ENCODE measurements at places on chromosomes 6 and 20. TPM values are rescaled to one million over a fixed set of nuclear protein-coding genes. Genes with fewer than 3 reads are reported as not detected.
A peak's percentile ranks its signal among the peaks of the same experiment; 100 is the strongest.

GRCh38 chr6:102417368-102417998, 1024.0 kb downstream of the GRIK2 start:
- DNase-seq = no peak

Gene RSPO3
- 7.4 TPM for total RNA-seq

GRCh38 chr6:167477688-167478087, 152.8 kb downstream of the TTLL2 start:
- no peak for DNase-seq

- DNase-seq = no peak
Measured at GRCh38 chr6:44497807-44498206, 110.3 kb downstream of the CDC5L start.

Gene SLC4A11
- total RNA-seq = 0.36 TPM

- DNase-seq = no peak
Measured at GRCh38 chr6:35311390-35312075, 13.9 kb downstream of the DEF6 start.

DNA sequence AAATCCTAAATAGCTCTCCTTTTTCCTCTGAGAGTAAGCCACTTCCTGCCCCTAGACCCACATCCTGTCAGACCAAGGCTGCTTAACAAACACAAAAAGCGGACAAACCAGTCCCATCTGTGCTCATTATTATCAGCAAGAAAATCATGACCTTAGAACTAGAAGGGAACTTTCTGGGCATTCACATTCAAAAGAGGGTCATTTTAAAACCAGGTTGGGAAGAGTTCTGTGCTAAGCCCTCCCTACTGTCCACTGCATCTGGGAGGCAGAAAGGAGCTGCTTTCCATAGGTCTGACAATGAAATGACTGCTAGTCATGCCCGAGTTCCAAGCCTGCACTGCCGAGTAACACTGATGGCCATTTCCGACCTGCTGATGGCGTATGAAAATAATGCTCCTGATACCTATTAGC, 15.4 kb downstream of the EZR start:
- no peak for DNase-seq

- no peak for DNase-seq
Measured at GRCh38 chr6:99933129-99933528, 60.9 kb downstream of the MCHR2 start.

- no peak for DNase-seq
Measured at GRCh38 chr20:35515949-35516645, 13.4 kb downstream of the C20orf173 start.

- DNase-seq = no peak
Measured at GRCh38 chr6:22350109-22350508, 53.3 kb upstream of the PRL start.

DNA sequence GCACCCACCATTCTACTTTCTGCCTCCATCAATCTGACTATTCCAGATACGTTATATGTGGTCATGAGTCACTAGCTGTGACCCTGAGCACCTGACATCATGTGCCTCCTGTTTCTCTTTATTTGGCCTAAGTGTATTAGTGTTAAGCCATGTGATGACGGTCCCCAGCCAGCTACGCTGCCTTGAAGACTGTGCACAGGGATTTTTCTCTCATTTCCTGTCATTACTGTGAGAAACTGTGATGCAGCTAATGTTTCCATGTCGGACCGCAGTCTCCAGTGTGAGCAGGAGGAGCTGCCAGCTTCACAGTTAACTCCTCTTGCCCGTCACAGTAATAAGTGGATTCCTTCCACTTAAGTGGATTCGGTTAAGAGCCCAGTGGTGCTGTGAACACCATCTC, 9.9 kb upstream of the SPATS1 start:
- no peak for DNase-seq

Gene CYP39A1
- total RNA-seq = 8.5 TPM

Gene DDO
- 0.45 TPM for total RNA-seq

DNA sequence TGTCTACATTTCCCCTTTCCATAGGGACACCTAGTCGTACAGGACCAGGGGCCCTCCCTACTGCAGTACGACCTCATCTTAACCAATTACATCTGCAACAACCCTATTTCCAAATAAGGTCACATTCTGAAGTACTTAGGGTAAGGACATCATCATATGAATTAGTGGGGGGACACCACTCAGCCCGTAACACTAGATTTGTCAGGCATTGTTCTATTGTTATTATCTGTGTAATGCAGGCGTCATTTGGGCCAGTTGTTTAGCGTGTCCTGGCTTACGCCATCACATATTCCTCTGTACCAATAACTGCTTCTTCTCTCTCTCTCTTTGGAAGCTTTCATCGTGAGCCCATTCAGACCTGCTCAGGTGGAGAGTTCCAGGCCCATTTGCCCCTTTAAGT, 89.3 kb downstream of the CAP2 start:
- DNase-seq = no peak

Gene ADGRF5
- 8.0 TPM for total RNA-seq

Gene HLA-C
- total RNA-seq = 10.1 TPM

- peak; percentile 6 for DNase-seq
Measured at GRCh38 chr6:75437421-75437891, 56.1 kb downstream of the FILIP1 start.

GRCh38 chr20:6651016-6651415, 116.5 kb upstream of the BMP2 start:
- no peak for DNase-seq

Gene PHIP
- 82.7 TPM for total RNA-seq

DNA sequence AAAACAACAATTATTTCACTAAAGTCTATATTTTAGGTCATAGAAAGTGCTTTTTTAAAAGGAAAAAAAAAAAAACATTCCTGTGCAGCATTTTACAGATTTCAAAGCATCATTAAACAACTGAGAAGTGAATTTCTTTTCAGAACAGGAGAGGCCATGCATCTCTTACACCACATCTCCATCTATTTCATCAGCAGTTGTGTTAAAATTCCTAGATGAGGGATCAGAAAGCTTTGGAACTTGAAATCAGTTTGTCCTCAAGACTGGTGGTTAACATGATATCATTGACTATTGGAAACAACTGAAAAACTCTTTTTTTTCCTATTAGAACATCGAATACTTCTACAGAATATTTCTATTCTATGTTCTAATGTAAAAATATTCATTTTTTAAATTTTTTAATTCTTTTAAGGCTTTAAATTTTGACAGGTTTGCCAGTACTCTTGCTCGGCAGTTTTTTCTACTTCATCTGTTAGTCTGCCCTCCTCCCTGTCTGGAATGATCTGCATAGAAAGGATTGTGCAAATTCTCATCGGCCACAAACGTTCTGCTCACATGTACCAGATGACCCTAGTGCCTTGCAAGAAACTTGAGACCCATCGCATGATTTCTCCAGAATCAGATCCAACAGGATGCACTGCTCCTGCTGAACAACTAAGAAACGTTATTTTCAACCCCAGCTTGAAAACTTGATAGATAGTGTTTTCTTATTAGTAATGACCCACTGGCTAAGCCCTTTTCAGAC, 411.0 kb upstream of the AGPAT4 start:
- no peak for DNase-seq

GRCh38 chr6:29745386-29745785, 22.2 kb downstream of the HLA-F start:
- no peak for DNase-seq

Gene TEAD3
- 2.1 TPM for total RNA-seq

GRCh38 chr20:52001999-52002666, 189.4 kb downstream of the ZFP64 start:
- DNase-seq = no peak

Gene TBCC
- total RNA-seq = 29.6 TPM

GRCh38 chr6:884570-884969, 191.6 kb upstream of the EXOC2 start:
- DNase-seq = no peak

- no peak for DNase-seq
Measured at GRCh38 chr20:32886652-32887051, 27.9 kb downstream of the EFCAB8 start.

- no peak for DNase-seq
Measured at GRCh38 chr6:24249926-24250325, 107.9 kb downstream of the DCDC2 start.

Gene ZBTB12
- 22.2 TPM for total RNA-seq

Gene TENT5A
- total RNA-seq = 8.1 TPM

Gene SLC22A2
- total RNA-seq = 0.36 TPM

GRCh38 chr20:21103582-21104465, 2.3 kb downstream of the LINC00237 start:
- no peak for DNase-seq

- DNase-seq = peak; percentile 41
Measured at GRCh38 chr6:41306187-41306854, 19.8 kb upstream of the TREM1 start.

- DNase-seq = no peak
Measured at GRCh38 chr6:56766806-56767178, 124.1 kb upstream of the DST start.

- no peak for DNase-seq
Measured at GRCh38 chr6:89690944-89691324, 52.4 kb upstream of the LYRM2 start.

Gene CNKSR3
- total RNA-seq = 1.7 TPM

DNA sequence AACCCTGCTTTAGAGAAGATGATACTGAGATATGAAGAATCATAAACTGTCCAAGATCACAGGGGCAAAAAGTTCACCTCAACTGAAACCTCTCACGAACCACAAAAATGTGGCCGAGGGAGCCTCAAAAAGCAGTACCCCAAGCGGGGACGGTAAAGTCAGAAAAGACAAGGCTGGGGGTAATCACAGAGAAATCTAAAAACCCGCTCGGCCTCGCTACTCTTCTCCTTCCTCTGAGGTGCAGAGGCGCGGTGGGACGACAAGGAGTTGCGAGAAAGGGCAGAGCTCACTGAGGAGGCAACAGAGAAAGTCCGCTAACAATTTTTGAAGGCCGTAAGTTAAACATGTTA, 356 bp upstream of the IRAK1BP1 start:
- DNase-seq = no peak

Gene TMC2
- 3.7 TPM for total RNA-seq

DNA sequence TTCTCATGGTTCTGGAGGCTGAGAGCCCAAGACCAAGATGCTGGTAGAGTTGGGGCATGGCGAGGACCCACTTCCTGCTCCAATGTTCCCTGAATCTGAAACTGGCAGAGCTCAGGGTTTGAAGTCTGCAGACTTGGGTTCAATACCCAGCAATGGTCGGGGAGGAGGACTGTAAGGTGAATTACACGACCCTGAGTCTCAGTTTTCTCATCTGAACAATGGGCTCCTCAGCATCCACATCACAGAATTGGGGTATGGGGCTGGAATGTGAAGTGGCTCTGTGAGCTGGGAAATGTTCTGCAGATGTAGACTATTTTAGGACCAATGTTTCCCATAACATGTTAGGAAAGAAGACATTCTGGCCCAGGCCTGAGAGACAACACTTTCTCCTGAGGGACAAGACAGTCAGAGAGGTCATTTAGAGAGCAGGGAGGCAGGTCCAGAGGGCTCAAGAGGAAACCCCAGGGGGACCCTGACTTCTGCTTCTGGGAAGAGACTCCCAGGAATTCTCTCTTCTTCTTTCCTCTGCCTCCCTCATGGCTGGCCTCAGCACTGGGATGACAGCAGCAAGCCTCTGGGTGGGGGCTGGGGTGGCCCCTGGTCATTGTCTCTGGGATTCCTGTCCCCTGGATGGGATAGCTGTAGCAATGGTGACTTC, 141.3 kb upstream of the PMEPA1 start:
- DNase-seq = no peak

- DNase-seq = no peak
Measured at GRCh38 chr6:163469459-163469985, 55.0 kb downstream of the QKI start.

DNA sequence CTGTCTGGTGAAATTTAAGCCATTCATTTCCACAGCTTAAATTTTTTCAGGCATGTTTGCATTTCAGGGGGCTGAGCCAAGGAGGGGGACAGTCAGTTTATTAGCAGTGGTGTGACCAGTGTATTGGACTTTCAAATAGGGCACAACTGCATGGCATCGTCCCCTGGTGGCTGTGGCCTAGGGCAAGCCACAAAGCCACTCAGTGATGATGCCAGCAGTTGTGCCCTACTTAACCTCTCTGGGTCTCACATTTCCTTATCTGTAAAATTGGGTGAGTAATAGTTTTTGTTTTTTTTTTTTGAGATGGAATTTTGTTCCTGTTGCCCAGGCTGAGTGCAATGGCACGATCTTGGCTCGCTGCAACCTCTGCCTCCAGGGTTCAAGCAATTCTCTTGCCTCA, 48.0 kb downstream of the CDC5L start:
- no peak for DNase-seq

- DNase-seq = no peak
Measured at GRCh38 chr6:41781366-41781730, 766 bp downstream of the PRICKLE4 start.

Gene YIPF3
- 46.5 TPM for total RNA-seq

DNA sequence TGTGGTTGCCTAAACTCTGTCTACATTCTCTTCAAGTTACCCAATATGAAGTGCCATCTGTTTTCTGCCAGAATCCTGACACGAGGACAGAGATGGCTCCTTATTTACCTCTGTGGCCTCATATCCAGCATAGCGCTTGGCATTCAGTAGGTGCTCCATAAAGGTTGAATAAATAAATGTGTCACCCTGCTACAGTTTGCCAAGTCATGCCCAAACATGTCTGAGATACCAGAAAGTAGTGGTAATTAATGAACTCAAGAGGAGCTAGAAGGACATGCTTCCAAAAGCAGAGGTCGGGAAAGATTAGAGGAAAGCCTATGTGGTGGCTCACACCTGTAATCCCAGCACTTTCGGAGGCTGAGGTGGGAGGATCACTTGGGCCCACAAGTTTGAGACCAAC, 30.9 kb upstream of the E2F3 start:
- DNase-seq = no peak

DNA sequence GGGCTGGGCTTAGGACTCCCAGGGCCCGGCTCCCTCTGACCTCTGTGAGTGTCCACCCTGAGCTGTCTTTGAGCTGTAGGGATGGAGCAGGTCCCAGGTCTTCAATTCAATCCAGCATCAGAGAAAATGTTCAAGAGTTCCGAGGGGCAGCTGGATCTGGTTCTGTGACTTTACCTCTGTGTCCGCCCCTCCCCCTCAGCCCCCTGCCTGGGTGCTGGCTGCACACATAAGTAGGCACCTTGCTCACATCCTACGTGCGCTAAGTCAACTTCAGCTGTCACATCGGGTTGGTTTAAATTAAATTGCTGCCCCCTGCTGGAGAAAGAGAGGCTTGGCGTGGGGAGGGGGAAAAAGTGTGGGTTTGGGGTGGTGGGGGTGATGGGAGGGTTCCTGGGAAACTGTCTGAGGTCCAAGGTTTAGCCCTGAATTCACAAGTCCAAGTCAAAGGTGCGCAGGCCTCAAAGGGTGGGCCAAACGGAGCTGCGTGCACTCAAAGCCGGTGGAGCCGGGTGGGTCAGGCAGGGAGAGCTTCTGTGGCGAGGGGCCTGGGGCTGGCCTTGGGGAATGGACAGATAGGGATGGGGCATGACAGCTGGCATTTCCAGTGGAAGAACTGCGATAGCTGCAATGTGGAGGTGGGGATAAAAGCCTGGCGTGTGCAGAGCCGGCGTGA, 3.0 kb downstream of the WFDC5 start:
- no peak for DNase-seq

GRCh38 chr20:19000078-19000477, 186.5 kb downstream of the SCP2D1 start:
- no peak for DNase-seq

GRCh38 chr6:151440930-151441329, 11.0 kb downstream of the RMND1 start:
- no peak for DNase-seq

- no peak for DNase-seq
Measured at GRCh38 chr6:75147512-75147911, 58.3 kb downstream of the COL12A1 start.

GRCh38 chr6:103538381-103538780, 1321.3 kb downstream of the HACE1 start:
- no peak for DNase-seq
